ENCODE measurements at places on chromosomes 16 and 17.

GRCh38 chr17:13476720-13477119 lies 125.0 kb downstream of the HS3ST3A1 start:
- H3K36me3 ChIP-seq: no peaks in the 10 kb centered on the region
- H3K27me3 ChIP-seq: no peaks in the 10 kb centered on the region
- no peak overlapping the region for H3K27ac ChIP-seq
- H3K4me1 ChIP-seq: no peaks in the 10 kb centered on the region
- DNase-seq: no peak

DNA sequence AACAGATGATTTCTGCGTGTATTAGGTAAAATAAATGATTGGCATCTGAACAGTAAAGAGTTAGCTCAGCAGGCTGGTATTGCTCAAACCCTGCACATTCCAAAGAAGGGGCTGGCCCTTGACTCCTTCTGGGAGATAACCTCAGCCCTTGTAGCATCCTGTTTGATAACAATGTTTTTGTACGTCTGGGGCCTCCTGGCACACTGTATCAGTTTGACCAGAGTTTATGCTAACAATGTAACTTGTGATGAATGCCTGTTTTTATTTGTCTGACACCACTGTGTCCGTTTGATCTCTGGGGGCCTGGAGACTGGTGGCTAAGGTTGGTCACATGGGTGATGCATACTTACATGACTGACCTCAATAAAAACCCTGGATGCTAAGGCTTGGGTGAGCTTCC lies 43.8 kb upstream of the NDRG4 start:
- no peak overlapping the region for H3K27ac ChIP-seq
- no peaks in the 10 kb centered on the region for H3K4me1 ChIP-seq
- no peak overlapping the region for H3K4me3 ChIP-seq
- H3K36me3 ChIP-seq: no peaks in the 10 kb centered on the region

- peak overlapping the region; percentile 4 for H3K4me3 ChIP-seq
- H3K27me3 ChIP-seq: peaks cover 3% of the 10 kb centered on the region
- H3K36me3 ChIP-seq: no peaks in the 10 kb centered on the region
These were observed 23.4 kb downstream of the SLC25A10 start for GRCh38 chr17:81735264-81736102.

DNA sequence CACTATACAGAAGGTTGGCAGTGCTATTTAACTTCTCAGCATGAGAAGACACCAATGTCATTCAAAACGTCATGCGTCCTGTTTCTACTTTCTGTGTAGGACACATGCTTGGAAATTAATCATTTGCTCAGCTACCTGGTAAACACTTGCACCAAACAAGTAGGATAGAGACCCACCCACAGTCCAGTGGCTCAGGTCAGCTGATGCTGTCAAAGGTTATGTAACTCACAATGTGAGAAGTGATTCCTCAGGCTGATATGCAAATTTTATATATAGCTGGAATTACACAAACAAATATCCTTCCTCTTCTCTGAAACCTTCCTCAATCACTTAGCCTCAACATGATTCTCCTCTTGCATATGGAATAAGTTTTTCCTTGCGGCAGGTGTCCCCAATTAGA lies 59.6 kb downstream of the ZZEF1 start:
- peaks cover 19% of the 10 kb centered on the region for H3K36me3 ChIP-seq
- H3K4me1 ChIP-seq: no peaks in the 10 kb centered on the region
- H3K27ac ChIP-seq: no peak overlapping the region
- no peak overlapping the region for H3K4me3 ChIP-seq

DNA sequence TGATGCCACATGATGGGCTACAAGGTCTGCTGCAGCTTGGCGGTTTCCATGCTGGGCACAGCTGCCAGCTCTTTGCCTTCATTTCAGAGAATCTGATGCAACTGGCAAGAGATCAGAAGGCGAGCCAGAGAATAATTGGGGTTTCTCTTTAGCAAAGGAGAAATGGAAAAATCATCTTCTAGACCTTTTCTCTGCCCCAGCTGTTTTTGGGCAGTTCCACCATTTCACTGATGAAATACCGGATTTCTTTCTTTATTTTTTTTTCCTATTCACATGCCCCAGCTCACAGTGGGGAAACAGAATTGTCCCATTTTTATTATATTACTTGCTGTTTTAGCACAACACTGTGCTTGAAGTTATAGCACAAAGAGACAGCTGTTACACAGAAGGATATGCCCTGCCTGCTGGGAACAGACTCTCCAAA lies 439.3 kb upstream of the GOT2 start:
- no peak overlapping the region for H3K27ac ChIP-seq
- DNase-seq: peak; percentile 24
- H3K27me3 ChIP-seq: no peaks in the 10 kb centered on the region
- H3K4me1 ChIP-seq: no peaks in the 10 kb centered on the region

GRCh38 chr17:72421128-72422092 lies 300.6 kb downstream of the SOX9 start:
- H3K27ac ChIP-seq: peak overlapping the region; percentile 68
- H3K4me3 ChIP-seq: no peak overlapping the region
- DNase-seq: peak; percentile 69
- H3K4me1 ChIP-seq: no peaks in the 10 kb centered on the region
- H3K36me3 ChIP-seq: no peaks in the 10 kb centered on the region
- no peaks in the 10 kb centered on the region for H3K27me3 ChIP-seq

- no peak for DNase-seq
- no peak overlapping the region for H3K4me3 ChIP-seq
- H3K27me3 ChIP-seq: no peaks in the 10 kb centered on the region
- no peaks in the 10 kb centered on the region for H3K36me3 ChIP-seq
- no peak overlapping the region for H3K27ac ChIP-seq
These were observed 2.7 kb downstream of the TBCD start for GRCh38 chr17:82754297-82755208.

GRCh38 chr17:62687997-62688396 lies 60.5 kb downstream of the MRC2 start:
- H3K27ac ChIP-seq: no peak overlapping the region
- H3K4me1 ChIP-seq: no peaks in the 10 kb centered on the region
- no peaks in the 10 kb centered on the region for H3K27me3 ChIP-seq
- DNase-seq: no peak
- H3K4me3 ChIP-seq: no peak overlapping the region

- no peak overlapping the region for H3K4me3 ChIP-seq
- no peaks in the 10 kb centered on the region for H3K36me3 ChIP-seq
- no peaks in the 10 kb centered on the region for H3K4me1 ChIP-seq
- H3K27me3 ChIP-seq: no peaks in the 10 kb centered on the region
- DNase-seq: no peak
- H3K27ac ChIP-seq: no peak overlapping the region
These were observed 28.3 kb upstream of the APPBP2 start for GRCh38 chr17:60554377-60554788.

DNA sequence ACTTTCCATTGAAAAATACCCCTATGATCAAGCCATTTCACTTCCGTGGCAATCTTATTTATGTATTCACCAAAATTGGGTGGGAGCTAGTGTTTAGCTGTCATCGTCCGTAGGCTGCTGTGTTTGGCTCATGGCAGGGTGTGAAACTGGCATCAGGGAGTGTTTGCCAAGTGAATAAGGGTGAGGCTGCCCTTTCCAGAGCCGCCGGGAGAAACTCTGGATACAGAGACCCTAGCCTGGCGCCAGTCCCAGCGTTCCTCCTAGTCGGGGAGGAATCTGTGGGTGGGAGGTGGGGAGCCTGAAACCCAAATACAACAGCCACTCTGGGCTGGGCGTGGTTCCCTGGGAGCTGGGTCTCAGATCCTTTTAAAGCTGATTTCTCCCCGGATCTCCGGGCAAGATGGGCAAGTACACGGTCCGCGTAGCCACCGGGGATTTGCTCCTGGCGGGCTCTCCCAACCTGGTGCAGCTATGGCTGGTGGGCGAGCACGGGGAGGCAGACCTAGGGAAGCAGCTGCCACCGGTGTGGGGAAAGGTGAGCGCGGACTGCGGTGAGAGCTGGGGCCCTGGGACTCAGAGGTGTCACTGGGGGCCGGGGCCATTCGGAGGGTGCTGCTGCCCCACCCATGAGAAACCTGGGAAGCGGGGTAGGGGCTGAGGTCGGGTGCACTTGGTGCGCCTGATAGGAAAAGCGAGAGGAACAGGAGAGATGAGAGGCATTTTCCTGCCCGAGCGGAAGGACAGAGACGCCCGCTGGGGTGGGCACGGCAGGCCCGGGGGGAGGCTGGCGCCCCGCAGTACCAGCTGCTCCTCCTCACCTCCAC lies 62.1 kb upstream of the TEKT1 start:
- no peaks in the 10 kb centered on the region for H3K4me1 ChIP-seq
- no peak overlapping the region for H3K4me3 ChIP-seq
- no peak overlapping the region for H3K27ac ChIP-seq
- H3K27me3 ChIP-seq: no peaks in the 10 kb centered on the region
- no peak for DNase-seq

DNA sequence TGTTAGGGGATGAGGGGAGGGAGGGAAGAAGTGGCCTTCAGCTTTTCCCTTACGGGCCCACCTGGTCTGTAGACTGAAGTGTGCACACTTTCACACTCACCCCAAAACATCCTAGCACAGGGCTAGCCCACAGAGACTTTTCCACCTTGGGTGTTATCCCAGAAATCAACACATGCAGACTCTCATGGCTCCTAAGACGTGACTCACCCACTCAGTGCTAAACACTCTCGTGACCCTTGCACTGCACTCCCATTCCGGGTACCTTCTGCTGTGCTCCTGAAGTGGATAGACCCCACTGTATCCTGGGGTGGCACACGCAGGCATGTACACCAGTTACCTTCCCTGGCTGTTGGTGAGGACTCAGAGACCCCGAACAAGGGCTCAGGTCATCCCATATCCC lies 23.0 kb upstream of the ABCC3 start:
- DNase-seq: no peak
- H3K4me1 ChIP-seq: no peaks in the 10 kb centered on the region
- H3K27ac ChIP-seq: no peak overlapping the region
- no peaks in the 10 kb centered on the region for H3K27me3 ChIP-seq
- H3K36me3 ChIP-seq: no peaks in the 10 kb centered on the region

GRCh38 chr17:6546069-6546718 lies 10.2 kb downstream of the PITPNM3 start:
- H3K4me1 ChIP-seq: no peaks in the 10 kb centered on the region
- H3K36me3 ChIP-seq: no peaks in the 10 kb centered on the region
- H3K27me3 ChIP-seq: no peaks in the 10 kb centered on the region
- DNase-seq: no peak

- H3K36me3 ChIP-seq: no peaks in the 10 kb centered on the region
- H3K27ac ChIP-seq: no peak overlapping the region
- no peak overlapping the region for H3K4me3 ChIP-seq
These were observed 117.7 kb downstream of the HS3ST3A1 start for GRCh38 chr17:13484020-13484419.

DNA sequence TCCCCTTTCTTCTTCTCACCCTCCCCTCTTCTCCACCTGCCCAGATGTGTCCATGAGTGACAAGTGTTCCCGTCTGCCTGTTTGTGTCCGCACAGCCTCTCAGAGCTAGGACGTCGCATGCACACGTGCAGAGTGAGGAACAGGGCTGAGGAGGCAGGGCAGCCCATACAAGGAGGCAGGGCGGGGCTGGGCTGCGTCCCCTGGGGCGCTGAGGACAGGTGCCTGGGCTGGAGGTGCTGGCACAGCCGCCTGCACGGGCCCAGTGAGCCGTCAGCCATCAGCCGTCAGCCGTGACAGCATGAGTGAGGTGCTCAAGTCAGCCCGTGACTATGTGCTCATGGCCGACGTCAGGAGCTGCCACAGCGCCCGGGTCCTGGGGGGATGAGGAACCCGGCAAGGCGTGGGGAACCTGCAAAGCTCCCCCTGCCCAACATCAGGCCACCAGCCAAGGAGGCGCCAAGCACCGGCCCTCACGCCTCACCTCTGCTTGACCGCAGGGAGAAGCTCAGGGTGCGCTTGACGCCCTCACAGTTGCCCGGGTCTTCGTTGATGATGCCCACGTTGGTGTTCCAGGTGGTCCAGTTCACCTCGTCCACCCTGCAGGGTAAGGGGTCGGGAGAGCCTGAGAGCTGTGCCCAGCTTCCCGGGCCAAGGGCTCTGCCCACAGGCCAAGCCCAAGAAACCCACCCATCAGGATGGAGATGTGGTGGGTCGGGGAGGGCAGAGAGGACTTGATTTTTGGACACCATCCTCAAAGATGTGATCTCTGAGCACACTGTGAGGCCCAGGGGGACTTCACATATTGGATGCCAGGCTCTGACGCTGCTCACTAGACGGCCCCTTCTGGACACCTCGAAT lies 13.7 kb upstream of the TRPV3 start:
- no peaks in the 10 kb centered on the region for H3K36me3 ChIP-seq
- H3K27me3 ChIP-seq: no peaks in the 10 kb centered on the region
- no peak overlapping the region for H3K4me3 ChIP-seq

DNA sequence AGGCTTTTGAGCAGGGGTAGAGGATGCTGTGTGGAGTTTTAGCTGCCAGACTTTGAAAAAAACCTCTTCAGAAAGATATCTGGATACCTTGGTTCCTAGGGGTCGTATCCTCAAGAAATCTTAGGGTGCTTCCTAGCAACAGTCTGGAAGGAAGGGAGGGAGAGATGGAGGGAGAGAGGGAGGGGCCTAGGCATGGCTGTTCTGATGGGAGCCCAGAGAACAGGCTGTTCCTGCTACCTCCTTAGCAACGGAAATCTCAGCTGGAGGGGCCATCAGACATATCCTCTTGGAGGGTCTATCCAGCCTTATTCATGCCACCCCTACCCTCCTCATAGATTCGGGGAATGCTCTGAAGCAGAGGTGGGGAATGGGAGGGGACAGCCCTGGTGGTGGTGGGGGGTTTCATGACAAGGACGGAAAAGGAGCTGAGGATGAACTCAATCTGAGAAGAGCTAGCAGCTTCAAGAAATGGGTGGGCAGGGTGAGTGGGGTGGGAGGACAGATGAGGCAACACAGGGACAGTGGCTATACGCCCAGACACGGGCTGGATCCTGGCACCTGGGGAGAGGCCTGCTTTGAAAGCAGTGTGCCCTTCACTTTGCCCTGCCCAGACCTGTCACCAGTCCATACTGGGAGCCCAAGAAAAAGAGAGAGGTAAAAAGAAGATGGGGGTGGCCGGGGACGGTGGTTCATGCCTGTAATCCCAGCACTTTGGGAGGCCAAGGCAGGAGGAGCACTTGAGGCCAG lies 2.9 kb upstream of the THRA start:
- H3K27ac ChIP-seq: no peak overlapping the region
- H3K4me3 ChIP-seq: no peak overlapping the region
- H3K27me3 ChIP-seq: no peaks in the 10 kb centered on the region
- DNase-seq: no peak
- no peaks in the 10 kb centered on the region for H3K36me3 ChIP-seq

DNA sequence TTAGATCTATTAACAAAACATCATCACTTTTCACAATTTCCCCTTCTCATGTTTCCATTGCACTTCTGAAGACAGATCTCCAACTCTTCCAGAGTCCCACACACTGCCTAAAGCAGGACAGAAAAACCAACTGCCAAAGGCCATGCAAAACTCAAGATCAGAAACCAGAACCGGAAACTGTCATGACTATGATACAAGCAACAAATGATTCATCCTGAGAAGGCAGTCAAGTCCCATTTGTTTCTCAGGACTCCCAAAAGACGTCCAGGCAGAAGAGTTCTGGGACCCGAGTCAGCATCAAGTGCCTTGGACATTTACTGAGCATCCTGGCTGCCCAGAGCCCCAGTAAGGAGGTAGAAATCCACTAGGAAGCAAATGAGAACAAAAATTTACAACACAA lies 38.8 kb downstream of the ERN1 start:
- no peaks in the 10 kb centered on the region for H3K36me3 ChIP-seq
- H3K27ac ChIP-seq: no peak overlapping the region
- H3K4me1 ChIP-seq: peaks cover 5% of the 10 kb centered on the region
- no peaks in the 10 kb centered on the region for H3K27me3 ChIP-seq
- H3K4me3 ChIP-seq: no peak overlapping the region

Measured in breast epithelium (tissue), 4 donors.